Activated CD8-positive, alpha-beta memory T cell treated with anti-CD3 and anti-CD28 coated beads, Interleukin-2, amount 10 ng/mL, durations not matched to agents 7 days and 5 days (primary cell): ENCODE measurements at places on chromosomes 1 and 21. TPM values are rescaled to one million over a fixed set of nuclear protein-coding genes. Genes with fewer than 3 reads are reported as not detected.

Gene FMO5
- 0.96 TPM for total RNA-seq

Gene MYOC
- not detected for total RNA-seq

Gene SMCP
- total RNA-seq = not detected

Gene CFAP74
- total RNA-seq = not detected

Gene PKNOX1
- total RNA-seq = 22.0 TPM

Gene FAM78B
- 0.82 TPM for total RNA-seq

Gene C1orf210
- not detected for total RNA-seq

Gene GJA5
- total RNA-seq = not detected

Gene GNAT2
- total RNA-seq = not detected

Gene TPTE
- total RNA-seq = not detected

Gene LAMC2
- total RNA-seq = not detected

Gene PHLDA3
- 12.9 TPM for total RNA-seq

Gene S100A11
- 300 TPM for total RNA-seq

Gene UTS2
- total RNA-seq = 0.73 TPM

Gene PBX1
- total RNA-seq = not detected

Gene SNX7
- total RNA-seq = not detected

Gene ESPN
- 0.32 TPM for total RNA-seq

DNA sequence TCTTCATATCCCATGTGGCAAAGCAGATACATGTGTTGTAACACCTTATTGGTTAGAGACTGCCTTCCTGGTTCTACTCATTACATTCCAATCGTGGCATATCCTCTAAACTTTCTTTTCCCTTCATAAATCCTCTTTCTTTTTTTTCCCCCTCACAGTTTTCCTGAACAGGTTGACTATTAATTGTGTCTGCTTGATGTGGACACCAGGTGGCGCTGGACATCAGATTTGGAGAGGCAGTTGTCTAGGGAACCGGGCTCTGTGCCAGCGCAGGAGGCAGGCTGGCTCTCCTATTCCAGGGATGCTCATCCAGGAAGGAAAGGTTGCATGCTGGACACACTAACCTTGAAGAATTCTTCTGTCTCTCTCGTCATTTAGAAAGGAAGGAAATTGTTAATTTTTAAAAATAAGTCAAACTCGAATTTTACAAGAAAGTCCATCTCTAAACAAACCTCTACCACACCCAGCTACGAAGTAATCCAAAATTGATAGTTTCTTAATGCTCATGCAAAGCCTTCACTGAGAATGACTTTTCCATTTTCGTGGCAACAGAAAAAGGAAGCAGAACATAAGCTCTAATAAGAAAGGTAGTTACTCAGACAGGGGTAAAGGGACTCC, 59.4 kb upstream of the ASB17 start:
- no peak overlapping the region for H3K27ac ChIP-seq
- DNase-seq = peak; percentile 77
- H3K36me3 ChIP-seq = no peaks in the 10 kb centered on the region
- H3K4me3 ChIP-seq = no peak overlapping the region
- peaks cover 7% of the 10 kb centered on the region for H3K27me3 ChIP-seq

DNA sequence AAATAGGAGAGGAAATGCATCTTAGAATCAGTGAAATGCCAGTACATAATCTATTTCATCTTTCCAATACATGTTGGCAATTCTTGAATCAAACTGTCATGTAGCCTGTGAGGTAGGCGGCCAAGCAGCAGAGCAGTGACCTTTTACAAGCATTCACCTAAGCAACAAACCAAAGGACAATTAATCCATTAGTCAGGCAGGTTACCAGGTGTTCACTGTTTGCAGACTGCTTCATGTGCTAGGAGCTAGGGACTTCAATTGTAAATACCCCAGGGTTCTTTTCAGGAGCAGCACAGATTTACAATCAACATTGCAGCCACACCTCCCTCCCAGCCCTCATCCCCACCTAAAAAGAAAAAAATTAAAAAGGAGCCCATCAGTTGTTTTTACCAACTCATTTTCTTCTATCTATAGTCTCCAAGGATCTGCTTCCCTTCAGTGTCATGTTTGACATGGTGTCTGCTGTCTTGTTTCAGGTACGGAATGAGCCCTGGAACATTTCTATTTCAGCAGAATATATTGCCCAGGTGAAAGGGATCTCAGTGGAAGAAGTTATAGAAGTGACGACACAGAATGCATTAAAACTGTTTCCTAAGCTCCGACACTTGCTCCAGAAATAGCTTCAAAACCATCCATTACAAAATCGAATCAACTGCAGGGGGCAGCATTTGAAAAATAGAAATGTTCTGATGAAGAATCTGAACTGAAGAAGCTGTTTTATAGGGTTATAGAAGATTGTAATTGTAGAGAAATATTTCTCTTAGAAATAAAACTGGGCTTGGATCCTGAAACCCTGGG, 23.0 kb downstream of the TATDN3 start:
- H3K27me3 ChIP-seq = no peaks in the 10 kb centered on the region
- H3K4me3 ChIP-seq = no peak overlapping the region
- no peak for DNase-seq
- no peak overlapping the region for H3K27ac ChIP-seq
- peaks cover 1% of the 10 kb centered on the region for H3K36me3 ChIP-seq
- H3K4me1 ChIP-seq = peaks cover 2% of the 10 kb centered on the region

GRCh38 chr1:22071511-22071910, 19.0 kb downstream of the CDC42 start:
- peaks cover 54% of the 10 kb centered on the region for H3K36me3 ChIP-seq

DNA sequence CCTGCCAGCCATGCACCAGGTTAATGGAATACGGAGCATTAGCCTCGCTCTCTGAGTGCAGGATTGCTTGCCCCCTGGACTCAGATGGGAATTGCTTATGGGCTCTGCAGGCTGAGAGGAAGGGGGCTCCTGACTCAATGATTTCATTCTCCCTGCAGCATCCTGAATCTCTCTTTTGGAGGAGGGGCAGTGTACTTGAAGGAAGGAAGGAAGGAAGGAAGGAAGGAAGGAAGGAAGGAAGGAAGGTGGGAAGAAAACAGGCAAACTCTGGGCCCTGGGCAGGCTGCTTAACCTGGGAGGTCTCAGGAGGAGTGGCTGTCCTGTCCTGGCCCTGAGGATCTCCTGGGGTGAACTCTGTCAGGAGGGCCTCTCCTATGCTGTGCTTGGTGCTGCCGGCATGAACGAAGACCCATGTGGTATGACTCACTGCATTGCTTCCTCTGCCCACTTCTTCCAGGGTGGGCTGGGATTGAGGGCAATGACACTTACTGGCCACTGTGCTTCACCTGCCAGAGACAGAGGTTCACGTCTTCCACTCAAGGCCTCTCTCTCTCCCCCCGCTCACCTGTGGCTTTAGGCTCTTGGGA, 257.1 kb upstream of the CSF3R start:
- H3K27me3 ChIP-seq = peaks cover 28% of the 10 kb centered on the region
- no peaks in the 10 kb centered on the region for H3K36me3 ChIP-seq
- H3K4me3 ChIP-seq = no peak overlapping the region
- no peak overlapping the region for H3K27ac ChIP-seq
- no peaks in the 10 kb centered on the region for H3K4me1 ChIP-seq
- DNase-seq = no peak

DNA sequence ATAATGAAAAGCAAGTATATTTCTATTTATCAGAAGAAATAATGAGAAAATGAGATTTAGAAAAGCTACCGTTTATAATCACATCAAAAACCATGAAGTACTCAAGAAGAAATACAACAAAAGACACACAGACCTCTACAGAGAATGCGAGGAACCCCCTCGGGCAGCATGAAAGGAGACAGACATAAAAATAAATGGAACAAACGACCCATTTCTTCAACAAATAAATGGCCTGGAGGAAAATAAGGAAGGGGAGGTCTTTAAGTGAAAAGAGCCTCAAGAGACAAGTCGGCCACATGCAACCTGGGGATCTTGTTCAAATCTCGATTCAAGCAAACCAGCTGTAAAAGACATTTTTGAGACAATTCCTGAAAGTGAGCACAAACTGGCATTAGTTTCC, 6.0 kb downstream of the CFAP74 start:
- peaks cover 17% of the 10 kb centered on the region for H3K27me3 ChIP-seq
- H3K4me1 ChIP-seq = peaks cover 6% of the 10 kb centered on the region
- H3K36me3 ChIP-seq = peaks cover 2% of the 10 kb centered on the region
- no peak for DNase-seq

GRCh38 chr1:6783936-6784559, 1.2 kb upstream of the CAMTA1 start:
- H3K4me3 ChIP-seq = peak overlapping the region; percentile 77
- H3K27me3 ChIP-seq = no peaks in the 10 kb centered on the region
- no peak for DNase-seq
- H3K4me1 ChIP-seq = peaks cover 39% of the 10 kb centered on the region
- H3K36me3 ChIP-seq = peaks cover 6% of the 10 kb centered on the region

- H3K36me3 ChIP-seq = no peaks in the 10 kb centered on the region
- DNase-seq = no peak
- H3K4me1 ChIP-seq = no peaks in the 10 kb centered on the region
- no peak overlapping the region for H3K27ac ChIP-seq
- H3K27me3 ChIP-seq = no peaks in the 10 kb centered on the region
- no peak overlapping the region for H3K4me3 ChIP-seq
Observed at GRCh38 chr1:48740621-48741020, 36.1 kb downstream of the BEND5 start.

DNA sequence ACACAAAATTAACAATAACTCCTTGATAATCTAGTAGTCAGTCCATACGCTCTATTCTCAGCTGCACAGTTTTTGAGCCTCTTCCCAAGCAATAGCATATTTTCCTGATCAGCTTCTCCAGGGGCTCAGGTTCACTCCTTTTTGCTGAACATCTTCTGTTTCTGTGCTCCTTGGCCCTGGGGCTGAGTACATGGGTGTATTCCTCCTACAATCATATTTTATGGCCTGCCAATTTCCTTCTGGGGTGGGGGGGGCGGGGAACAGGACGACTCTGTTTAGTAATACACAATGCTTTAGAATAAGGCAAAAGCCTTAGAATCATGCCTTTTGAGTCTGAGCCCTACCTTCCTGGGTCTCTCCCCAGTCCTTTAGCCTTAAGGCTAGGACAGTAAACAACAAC, 8.5 kb downstream of the CLDN19 start:
- H3K4me3 ChIP-seq = no peak overlapping the region
- no peak overlapping the region for H3K27ac ChIP-seq
- no peaks in the 10 kb centered on the region for H3K36me3 ChIP-seq
- peak; percentile 4 for DNase-seq

GRCh38 chr1:103517380-103518047, 8.0 kb upstream of the RNPC3 start:
- H3K27ac ChIP-seq = peak overlapping the region; percentile 47
- H3K4me1 ChIP-seq = peaks cover 15% of the 10 kb centered on the region
- no peaks in the 10 kb centered on the region for H3K27me3 ChIP-seq
- peak overlapping the region; percentile 5 for H3K4me3 ChIP-seq

- H3K4me1 ChIP-seq = no peaks in the 10 kb centered on the region
- DNase-seq = no peak
- H3K36me3 ChIP-seq = no peaks in the 10 kb centered on the region
- H3K4me3 ChIP-seq = no peak overlapping the region
- H3K27ac ChIP-seq = no peak overlapping the region
Observed at GRCh38 chr1:179714159-179714558, 28.9 kb upstream of the FAM163A start.

- H3K36me3 ChIP-seq = no peaks in the 10 kb centered on the region
- no peaks in the 10 kb centered on the region for H3K4me1 ChIP-seq
- no peak overlapping the region for H3K27ac ChIP-seq
- no peak for DNase-seq
Observed at GRCh38 chr1:208565756-208566440, 321.7 kb upstream of the PLXNA2 start.

- no peaks in the 10 kb centered on the region for H3K36me3 ChIP-seq
- no peak overlapping the region for H3K27ac ChIP-seq
- H3K27me3 ChIP-seq = peaks cover 29% of the 10 kb centered on the region
- DNase-seq = no peak
- peaks cover 2% of the 10 kb centered on the region for H3K4me1 ChIP-seq
Observed at GRCh38 chr1:162003061-162003829, 20.4 kb downstream of the OLFML2B start.

DNA sequence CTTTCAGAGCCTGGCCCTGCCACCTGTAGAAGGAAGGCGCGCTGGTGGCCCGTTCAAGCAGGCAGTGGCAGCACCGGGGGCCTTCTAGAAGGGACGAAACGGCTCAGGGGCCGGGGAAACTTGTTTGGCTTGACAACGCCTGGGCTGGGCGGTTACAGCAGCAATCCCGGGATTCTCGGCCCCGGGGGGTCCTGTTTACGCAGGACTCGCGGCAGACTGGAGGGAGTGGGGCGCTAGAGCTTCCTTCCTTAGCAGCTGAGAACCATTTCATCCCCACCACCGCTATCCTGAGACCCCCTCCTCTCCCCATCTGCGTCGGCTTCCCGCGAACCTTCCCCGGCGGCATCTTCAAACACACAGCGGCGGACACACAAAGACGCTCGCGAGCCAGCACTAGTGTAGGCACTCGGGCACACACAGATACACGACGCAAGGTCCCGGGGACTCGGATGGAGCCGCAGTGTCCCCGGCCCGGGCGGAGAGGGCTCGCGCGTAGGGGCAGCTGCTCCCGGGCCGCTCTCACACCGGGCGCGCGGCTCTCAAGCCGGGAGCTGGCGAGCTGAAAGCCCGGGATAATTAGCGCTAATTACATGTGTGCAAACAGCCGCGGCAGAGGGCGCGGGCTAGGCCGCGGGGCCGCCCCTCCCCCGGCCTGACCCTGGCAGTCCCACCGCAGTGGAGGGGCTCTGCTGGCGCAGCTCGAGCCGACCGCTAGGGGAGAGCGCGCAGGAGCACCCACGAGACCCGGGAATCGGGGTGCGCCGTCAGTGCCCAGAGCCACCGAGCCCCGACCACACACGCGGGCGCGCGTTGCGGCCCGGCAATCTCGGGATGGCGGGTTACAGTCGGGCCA, 271.4 kb downstream of the FOXD2 start:
- peaks cover 76% of the 10 kb centered on the region for H3K27me3 ChIP-seq
- peaks cover 5% of the 10 kb centered on the region for H3K4me1 ChIP-seq
- DNase-seq = no peak
- no peaks in the 10 kb centered on the region for H3K36me3 ChIP-seq
- H3K27ac ChIP-seq = no peak overlapping the region

- no peaks in the 10 kb centered on the region for H3K4me1 ChIP-seq
- no peak for DNase-seq
- H3K27ac ChIP-seq = no peak overlapping the region
- H3K27me3 ChIP-seq = no peaks in the 10 kb centered on the region
Observed at GRCh38 chr1:11526071-11526895, 47.3 kb downstream of the DISP3 start.

GRCh38 chr1:238484121-238484520, 593.4 kb upstream of the ZP4 start:
- H3K4me1 ChIP-seq = no peaks in the 10 kb centered on the region
- no peak overlapping the region for H3K27ac ChIP-seq
- no peaks in the 10 kb centered on the region for H3K27me3 ChIP-seq
- DNase-seq = no peak

DNA sequence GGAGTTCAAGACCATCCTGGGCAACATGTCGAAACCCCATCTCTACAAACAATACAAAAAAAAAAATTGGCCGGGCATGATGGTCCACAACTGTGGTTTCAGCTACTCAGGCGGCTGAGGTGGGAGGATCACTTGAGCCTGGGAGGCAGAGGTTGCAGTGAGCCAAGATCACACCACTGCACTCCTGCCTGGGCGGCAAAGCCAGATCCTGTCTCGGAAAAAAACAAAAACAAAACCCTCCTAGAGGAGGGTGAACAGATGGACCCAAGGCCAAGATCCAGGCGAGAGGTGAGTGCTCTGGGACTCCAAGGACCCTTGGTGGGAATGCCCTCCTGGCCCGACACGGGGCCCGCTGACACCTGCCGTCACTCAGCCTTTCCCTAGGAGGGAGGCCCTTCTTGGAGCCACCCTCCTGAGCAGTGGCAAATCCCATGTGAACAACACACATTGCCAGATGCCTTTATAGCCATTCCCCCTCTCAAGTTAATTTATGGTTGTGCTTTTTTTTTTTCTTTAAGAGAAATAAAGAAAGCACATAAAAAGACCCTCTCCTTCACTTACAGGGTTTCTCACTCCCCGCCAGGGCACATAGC, 380 bp downstream of the TFF2 start:
- H3K4me3 ChIP-seq = no peak overlapping the region
- no peaks in the 10 kb centered on the region for H3K27me3 ChIP-seq
- H3K4me1 ChIP-seq = no peaks in the 10 kb centered on the region
- H3K27ac ChIP-seq = no peak overlapping the region
